Pericardium fibroblast (primary cell): ENCODE measurements at places on chromosomes 12 and 14. TPM values are rescaled to one million over a fixed set of nuclear protein-coding genes. Genes with fewer than 3 reads are reported as not detected.

The PARP2 gene
- 2.2 and 4.1 TPM in 2 replicates for total RNA-seq

The KCNA5 gene
- not detected in 2 replicates for total RNA-seq

The FAM90A1 gene
- 0.09 and 0.93 TPM in 2 replicates for total RNA-seq

The HOXC5 gene
- total RNA-seq = 5.1 TPM in 1 of 2 replicates, not detected in the other

The NID2 gene
- total RNA-seq = 441 and 675 TPM in 2 replicates

The TROAP gene
- total RNA-seq = 0.70 and 1.6 TPM in 2 replicates

The FLVCR2 gene
- 2.1 and 2.2 TPM in 2 replicates for total RNA-seq

The FGF23 gene
- not detected in 2 replicates for total RNA-seq
